KBM-7 (cell line): ENCODE measurements at places on chromosomes 2 and 18.

GRCh38 chr18:8765783-8766463 is 60.6 kb downstream of the MTCL1 start:
- DNase-seq, result no peak

- no peak for DNase-seq
Observed at GRCh38 chr2:15460112-15460620, 101.0 kb downstream of the NBAS start.

DNA sequence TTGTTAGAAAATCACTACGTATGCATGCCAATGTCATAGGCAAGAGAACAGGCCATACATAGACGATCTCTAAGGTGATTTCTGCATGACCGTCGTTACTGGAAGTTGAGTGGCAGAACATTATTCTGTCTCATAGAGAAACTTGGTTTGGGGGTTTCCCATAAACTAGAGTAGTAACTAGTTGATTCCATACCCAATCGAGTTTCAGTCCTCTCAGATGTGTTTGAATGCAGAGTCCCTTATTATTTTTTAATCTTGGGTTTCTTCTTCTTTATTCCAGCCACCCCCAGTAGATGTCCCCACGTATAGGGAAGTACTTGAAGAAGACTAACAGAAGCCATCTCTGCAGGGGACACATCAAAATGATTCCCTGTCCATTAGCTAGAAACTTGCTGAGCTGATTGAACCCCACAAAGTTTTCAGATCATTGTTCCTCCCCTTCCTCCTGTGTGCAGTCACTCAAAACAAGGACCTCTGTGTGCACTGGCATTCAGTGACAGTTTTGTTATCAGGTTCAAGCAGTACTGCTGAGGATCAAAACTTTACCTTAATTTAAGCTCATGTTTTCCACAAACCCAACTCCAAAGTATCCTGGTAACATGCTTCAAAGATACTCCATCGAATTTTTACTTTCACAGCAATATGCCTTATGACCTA is 68.4 kb upstream of the CDCA7 start:
- peak; percentile 45 for DNase-seq

GRCh38 chr2:152349416-152349815 is 14.4 kb downstream of the FMNL2 start:
- DNase-seq, result no peak

GRCh38 chr2:240637116-240637900 is 12.0 kb downstream of the GPR35 start:
- DNase-seq, result no peak

GRCh38 chr2:67684991-67685390 is 287.9 kb downstream of the ETAA1 start:
- DNase-seq, result no peak

- DNase-seq, result no peak
Observed at GRCh38 chr18:22488554-22488953, 70.8 kb upstream of the CTAGE1 start.

GRCh38 chr18:79727211-79727610 is 47.6 kb downstream of the CTDP1 start:
- no peak for DNase-seq

- no peak for DNase-seq
Observed at GRCh38 chr2:177595126-177595845, 202.7 kb downstream of the AGPS start.

- DNase-seq, result no peak
Observed at GRCh38 chr2:205435970-205436369, 246.3 kb upstream of the NRP2 start.

DNA sequence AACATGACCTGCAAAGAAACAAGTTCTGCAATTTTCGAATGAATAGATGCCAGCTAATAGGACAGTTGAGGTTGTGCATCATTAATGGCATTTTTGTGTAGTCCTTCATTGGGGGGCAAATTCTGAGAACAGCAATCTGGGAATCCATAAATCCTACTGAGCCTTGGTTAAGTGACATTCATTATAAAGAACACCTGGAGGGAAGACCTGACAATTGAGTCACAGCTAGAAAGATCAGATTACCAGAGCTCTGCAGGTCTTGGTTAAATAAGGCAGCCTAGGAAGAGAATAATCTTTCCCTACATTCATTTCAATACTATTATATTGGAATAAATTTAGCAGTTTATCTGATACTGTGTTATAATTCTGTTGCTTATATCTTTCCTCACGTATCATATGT is 14.3 kb downstream of the KCNH7 start:
- no peak for DNase-seq

GRCh38 chr2:216082117-216082711 is 495 bp downstream of the TMEM169 start:
- DNase-seq, result no peak

- peak; percentile 31 for DNase-seq
Observed at GRCh38 chr2:214587442-214587841, 176.6 kb downstream of the VWC2L start.

GRCh38 chr2:229438430-229439159 is 167.5 kb upstream of the PID1 start:
- no peak for DNase-seq

- DNase-seq, result no peak
Observed at GRCh38 chr2:187148059-187148714, 299.2 kb upstream of the ZSWIM2 start.

- peak; percentile 50 for DNase-seq
Observed at GRCh38 chr2:34012715-34013302, 413.7 kb upstream of the FAM98A start.

DNA sequence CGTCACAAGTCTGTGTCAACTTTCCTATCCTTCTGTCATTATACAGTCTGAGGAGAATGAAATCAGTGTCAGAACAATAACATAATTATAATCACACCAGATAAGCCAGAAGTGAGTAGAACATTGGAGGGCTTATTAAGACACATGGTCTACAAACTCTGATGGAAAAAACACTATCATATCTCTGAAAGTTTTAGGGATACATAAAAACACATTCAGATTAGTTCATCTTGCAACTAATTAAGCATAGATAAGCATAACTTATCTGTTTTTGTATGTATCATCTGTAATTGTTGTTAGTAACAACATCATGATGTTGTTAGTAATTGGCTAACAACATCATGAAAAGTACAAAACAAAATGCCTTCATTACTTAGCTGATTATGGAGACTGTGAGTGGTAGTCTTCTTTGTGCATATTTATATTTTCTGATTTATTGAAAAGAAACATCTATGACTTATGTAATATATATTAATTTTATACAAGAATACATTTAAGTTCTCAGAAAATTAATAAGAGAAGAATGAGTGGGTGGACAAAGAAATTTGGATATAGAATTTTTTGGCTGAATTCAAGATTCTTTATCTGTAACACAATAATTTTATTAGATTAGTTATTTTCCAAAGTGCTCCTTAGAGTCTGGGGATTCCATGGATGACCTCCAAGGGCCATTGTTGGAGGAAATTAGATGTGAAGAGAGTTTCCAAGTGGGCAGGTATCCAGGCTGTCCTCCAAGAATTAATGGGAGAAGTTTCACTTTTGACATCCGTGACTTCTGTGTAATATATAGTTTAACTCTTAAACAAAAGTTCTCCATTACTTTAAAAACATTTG is 16.9 kb upstream of the CCDC102B start:
- DNase-seq, result no peak

DNA sequence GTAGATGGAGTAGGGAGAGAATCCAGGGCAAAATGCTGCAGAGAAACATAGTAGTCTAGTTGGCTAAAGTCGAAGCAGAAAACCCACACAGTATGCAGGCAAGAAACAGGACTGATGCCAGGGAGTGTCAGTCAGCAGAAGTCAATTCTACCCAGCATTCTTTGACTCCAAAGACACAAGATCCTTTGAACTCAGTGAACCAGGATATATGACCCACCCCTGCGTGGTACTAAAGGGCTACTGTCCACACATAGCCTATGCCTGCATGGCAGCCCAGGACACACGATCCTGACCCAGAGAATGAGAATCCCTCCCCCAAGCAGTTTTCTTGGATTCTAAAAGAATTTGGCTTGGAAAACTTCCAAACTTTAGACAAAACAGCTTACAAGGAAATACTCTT is 42.5 kb downstream of the ALK start:
- DNase-seq, result no peak

DNA sequence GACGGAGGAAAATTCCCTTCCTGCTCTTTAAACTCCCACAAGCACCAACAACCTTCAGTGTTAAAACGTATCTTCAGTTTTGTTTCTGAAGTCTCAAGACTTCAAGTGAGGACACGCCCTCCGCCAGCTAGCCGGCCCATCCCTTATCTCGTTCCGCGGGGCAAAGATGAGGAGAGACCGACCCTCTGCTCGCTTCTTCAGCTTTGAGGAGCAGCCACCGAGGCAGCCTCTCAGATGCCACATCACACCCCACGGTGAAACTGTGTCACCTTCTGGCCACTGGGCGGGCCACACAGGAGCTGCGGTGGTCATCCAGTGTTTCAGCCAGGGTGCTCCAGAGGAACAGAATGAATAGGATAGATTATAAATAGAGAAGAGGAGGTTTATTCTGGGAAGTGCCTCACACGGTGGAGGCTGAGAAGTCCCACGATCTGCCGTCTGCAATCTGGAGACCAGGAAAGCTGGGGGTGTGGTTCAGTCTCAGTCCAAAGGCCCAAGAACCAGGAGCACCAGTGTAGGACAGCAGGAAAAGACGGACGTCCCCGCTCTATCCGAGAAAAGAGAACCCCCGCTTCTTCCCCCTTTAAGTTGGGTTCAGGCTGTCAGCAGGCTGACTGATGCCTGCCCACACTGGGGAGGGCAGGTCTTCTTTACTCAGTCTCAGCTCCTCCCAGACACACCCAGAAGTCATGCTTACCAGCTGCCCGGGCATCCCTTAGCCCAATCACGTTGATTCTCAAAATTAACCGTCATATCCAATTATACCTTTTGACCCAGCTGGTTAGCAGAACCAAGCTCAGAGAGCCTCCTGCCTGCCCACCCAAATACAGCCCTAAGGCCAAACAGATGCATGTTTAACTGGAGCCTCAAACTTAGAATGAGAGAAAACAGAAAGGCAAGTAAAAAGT is 399.7 kb upstream of the ID2 start:
- no peak for DNase-seq

- no peak for DNase-seq
Observed at GRCh38 chr2:173513107-173513727, 158.5 kb downstream of the CDCA7 start.
